ENCODE measurements at places on chromosomes 3 and 15.

DNA sequence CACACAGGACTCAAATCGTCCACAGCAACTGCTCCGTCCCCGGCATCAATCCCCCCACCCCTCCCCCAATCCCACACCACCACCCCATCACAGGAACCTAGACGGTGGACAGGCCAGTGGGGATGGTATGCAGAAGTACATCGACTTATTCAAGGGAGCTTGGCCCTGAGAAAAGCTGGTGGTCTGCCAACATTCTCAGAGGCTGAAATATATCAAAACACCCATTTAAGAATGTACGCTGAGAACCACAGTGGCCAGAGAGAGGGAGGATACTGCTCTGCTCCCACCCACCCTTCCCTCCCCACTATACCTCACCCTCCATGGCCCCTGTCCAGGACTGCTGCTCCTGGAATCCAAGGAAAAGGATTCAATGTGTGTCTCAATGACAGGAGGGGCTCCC, 12.4 kb upstream of the USP3 start:
- no peak for DNase-seq

- DNase-seq = no peak
Observed at GRCh38 chr3:52044869-52045619, 11.3 kb downstream of the DUSP7 start.

DNA sequence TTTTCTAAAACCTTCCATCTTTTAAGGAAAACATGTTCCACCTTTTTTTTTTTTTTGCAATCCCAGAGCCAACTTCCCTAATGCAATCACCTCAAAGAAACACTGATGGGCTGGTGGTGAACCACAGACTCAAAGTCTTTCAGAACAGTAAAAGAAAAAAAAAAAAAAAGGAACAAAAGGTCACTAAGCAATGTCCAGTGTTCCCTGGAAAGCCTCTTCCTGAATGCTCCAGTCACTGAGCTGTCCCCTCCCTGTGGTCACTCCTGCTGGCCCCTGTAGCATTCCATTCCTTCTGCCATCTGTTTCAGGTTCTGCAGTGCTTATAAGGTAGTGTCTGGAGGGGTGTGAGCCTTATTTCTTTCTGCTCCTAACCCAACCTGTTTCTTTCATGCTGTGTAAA, 53.3 kb downstream of the AAGAB start:
- DNase-seq = no peak

GRCh38 chr15:92091155-92091734, 237.7 kb downstream of the SLCO3A1 start:
- DNase-seq = no peak

DNA sequence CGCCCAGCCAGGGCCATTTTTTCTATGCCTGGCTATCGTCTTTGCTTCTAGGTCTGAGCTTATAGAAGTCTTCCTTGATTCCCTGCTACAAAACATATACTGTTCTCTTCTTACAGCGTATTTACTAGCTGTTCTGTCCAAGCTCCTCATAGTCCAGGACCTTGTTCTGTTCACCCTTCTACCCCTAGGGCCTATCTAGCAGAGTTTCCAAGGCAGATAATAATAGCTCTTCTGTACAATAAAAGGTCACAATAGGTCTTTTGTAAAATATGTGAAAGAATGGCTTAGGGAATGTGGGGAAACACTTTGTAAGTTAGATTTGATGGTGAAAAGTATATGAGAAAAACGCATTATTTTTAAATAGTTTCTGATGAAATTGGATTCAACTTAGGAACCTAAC, 158.2 kb downstream of the P3H2 start:
- DNase-seq = no peak

DNA sequence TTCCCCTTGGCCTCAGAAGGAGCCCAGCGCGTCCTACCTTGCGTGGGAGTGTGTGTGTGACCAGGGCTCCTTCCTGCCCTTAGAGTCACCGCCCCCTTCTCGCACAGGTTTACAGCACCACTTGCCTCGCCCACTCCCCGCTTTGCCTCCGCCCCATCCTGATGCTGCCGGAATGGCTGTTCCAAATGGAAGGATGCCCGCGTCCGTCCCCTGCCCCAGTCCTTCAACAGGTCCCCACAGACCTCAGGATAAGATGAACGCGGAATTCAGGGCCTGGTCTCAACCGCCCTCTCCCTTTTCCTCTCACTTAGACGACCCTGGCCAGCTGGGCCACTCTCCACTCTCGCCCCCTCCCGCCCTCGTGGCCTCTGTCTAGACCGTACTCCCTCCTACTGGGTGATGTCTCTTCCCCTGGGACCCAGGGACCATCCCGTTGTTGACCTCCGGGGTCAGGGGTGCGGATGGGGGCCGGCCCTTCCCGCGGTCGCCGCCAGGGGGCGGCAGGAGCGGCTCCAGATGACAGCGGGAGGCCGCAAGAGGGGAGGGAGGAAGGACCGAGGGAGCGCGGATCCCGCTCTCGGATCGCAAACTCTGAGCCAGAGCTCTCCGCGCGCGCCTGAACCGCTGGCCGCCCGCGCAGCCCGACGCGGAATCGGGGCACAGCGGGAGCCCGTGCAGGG, at the start of gene THSD4:
TSS of gene THSD4 (plus strand) at position 585 of the 680 bp plus-strand sequence.
- peak; percentile 32 for DNase-seq

- DNase-seq = no peak
Observed at GRCh38 chr3:10839167-10839566, 23.1 kb downstream of the SLC6A11 start.

DNA sequence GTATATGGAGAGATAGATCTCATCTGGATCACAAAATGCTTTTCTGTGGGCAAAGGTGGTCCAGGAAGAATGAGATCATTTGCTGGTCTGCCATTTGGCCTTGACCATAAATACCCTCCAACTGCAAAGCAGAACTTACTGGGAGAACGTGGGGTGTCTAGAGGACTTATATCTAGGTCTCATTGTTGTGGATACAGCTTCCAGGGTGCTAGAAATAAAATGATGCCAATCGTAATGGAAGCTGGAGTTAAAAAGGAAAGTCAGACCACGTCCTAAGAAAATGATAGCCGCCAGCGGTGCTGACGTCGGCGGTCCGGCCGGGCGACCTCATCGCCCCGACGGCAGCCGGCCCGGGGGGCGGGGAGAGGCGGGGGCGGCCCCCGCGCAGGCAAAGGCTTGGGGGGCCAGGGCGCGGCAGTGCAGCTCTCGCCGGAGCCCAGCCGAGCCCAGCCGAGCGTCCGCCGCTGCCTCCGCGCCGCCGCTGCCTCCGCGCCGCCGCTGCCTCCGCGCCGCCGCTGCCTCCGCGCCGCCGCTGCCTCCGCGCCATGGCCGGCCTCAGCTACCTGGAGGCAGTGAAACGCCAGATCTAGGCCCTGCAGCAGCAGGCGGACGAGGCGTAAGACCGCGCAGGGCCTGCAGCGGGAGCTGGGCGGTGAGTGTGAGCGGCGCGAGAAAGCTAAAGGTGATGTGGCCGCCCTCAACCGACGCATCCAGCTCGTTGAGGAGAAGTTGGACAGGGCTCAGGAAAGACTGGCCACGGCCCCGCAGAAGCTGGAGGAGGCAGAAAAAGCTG, 89.5 kb downstream of the EOMES start:
- DNase-seq = no peak

DNA sequence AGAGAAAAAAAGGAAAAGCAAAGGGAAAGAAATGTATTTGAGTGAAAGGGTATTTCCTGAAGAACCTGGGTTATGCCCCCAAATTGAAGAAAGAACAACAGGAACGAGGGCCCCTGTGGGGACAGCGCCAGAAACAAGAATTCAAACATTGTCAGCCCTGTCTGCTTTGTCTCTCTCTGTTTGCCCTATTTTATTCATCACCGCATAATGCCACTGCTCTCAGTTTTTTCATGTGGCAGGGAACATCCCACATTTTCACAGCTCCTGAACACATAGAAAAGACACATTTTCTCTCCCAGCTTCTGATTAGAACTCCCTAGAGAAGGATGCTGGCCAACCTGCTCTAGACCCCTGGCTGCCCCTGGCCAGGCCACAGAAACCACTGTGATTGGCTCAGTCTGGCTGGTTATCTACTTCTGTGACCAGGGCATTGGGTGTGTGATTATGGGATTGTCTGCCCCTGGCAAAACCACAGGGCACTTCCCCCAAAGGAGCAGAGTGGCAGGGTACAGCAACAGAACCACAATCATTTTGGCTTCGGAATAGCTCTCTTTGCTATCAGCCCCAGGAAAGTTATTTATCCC, 31.3 kb upstream of the CCDC54 start:
- DNase-seq = no peak

GRCh38 chr15:31523655-31524049, 197.0 kb downstream of the KLF13 start:
- DNase-seq = no peak

DNA sequence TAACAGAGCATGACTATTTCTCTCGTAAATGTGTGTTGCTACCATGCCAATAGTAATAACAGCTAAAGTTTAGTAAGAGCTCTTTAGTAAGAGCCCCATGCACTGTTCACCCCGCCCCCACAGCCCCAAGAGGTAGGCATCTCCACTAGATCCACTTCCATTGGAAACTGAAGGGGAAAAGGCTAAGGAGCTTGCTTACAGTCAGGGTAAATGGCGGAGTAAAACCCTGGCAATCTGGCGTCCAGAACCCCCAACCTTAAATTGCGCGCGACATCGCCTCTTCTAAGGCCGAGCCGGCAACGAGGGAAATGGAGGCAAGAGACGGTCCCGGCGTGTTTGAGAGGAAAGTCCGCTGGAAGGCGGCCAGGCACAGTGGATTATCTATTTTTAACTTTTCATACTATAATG, 654 bp upstream of the C3orf38 start:
- no peak for DNase-seq

DNA sequence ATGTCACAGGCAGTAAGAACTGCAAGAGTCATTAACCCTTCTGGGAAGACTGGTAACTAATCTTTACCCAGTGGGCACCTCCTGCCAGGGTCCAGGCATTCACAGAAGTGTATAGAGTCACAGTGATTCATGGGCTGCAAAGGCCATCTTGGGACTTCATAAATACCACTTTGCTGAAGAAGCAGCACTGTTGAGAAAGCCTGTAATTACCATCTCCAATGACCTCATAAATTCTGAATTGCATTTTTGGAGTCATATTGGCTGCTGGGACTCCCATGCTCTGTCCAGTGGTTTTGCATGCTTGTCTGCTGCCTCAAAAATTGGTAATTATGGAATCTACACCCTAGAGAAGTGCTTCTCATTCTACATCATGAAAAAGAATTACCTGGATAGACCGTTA, 837.2 kb downstream of the NTRK3 start:
- no peak for DNase-seq

- DNase-seq = no peak
Observed at GRCh38 chr3:73550032-73550431, 74.7 kb downstream of the PDZRN3 start.

DNA sequence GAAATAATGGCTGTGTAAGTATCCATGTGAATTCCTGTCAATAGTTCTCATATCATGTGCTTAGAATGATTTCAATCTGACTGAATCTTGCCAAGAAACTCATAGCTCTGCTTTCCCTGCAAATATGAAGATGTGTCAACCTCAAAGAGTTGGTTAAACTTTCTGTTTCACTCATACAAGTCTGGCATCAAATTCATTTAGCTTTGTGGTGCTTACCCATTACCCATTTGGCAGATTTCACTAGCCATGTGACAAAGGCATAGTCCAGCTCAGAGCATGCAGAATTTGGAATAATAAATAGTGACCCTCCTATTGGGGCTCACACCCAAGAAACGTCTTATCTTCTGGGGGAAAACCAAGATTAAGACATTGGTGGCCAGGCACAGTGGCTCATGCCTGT, 256.6 kb upstream of the TPRG1 start:
- DNase-seq = no peak

All from Jurkat, Clone E6-1 (cell line).